Left renal pelvis (tissue), 4 donors: ENCODE measurements at places on chromosomes 1 and 21.

DNA sequence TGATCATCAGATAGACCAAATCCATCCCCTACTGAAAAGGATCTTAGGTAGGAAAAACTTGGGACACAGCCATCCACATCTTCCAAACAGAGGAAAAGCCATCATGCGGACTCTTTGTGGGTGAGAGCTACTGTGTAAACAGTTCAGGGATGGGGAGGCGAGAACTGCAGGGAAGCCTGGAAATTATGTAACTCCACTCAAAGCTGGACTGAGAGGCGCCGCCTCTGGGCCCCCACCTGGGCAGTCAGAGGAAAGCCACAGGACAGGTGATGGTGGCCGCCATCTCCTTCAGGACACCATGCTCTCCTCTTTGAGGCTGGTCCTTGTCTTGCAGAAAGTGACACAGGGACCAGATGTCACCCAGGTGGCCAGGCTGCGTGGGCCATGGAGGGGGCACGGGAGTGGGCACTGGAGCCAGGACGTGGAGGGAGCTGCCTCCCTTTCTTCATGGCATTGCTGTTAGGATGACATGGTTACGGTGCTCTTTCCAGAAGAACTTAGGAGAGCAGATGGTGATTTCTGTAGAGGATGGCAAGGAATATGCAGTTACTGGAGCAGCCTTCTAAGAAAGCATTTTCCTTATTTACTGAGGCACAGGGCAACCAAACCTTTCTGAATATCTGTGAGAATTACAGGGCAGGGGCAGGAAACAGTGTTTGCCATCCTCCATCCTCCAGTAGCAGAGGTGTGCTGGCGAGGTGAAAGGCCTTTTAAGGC, 32.0 kb upstream of the TDRD10 start:
- DNase-seq: no peak

- DNase-seq: no peak
Observed at GRCh38 chr1:180988253-180988752, 34.4 kb downstream of the STX6 start.

DNA sequence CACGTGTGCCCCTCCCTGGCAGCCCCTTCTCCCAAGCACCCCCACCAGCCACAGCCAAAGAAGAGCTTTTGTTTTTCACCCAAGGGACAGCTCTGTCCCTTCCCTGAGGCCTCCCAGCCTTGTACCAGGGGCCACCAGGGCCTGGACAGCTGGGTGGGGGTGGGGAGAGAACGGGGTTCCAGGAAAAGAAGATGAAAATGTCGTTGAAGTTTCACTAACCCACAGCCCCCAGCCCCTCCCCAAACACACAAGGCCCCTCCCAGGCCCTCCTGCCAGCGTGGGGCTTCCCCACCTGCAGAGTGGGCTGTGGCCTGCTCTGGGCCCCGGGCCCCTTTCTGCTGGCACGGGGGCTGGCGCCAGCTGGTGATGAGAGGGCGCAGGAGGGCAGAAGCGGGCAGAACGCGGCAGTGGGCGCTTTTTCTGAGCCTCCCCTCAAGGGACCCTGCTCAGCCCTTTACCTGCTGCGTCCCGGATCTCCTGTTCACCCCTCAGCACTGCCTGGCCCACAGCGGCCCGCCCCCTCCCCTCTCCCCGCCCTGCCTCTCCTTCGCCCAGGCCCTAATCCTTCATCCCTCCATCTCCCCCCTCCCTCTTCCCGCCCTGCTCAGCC, 5.5 kb upstream of the ANKRD65 start:
- DNase-seq: no peak

DNA sequence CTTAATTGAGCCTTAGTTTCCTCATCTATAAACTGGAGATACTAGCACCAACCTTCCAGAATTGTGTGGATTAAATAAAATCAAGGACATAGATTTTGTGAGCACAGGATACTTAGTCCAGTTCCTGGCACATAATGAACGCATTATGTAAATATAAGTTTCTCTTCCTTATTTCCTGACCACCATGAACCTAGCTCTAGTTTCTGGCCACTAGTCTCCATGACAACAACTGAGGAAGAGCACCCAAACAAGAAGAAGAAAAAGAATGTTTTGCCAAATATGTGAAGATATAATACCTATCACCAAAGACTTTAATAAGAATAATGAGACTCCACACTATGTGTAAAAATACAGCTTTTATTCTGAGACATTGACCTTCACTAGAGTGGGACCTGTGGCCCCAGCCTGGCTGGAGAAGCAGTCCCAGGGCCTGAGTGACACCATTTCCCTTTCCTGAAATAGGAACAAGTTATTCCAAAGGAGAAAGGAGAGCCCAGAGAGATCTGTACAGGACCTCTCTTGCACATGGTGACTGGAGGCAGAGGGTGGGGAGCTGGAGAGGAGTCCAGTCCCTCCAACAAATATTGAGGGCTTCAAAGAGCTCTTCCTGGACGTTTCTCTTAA, 940 bp upstream of the USF1 start:
- DNase-seq: no peak

- DNase-seq: no peak
Observed at GRCh38 chr1:21292503-21292983, 2.3 kb upstream of the ECE1 start.

DNA sequence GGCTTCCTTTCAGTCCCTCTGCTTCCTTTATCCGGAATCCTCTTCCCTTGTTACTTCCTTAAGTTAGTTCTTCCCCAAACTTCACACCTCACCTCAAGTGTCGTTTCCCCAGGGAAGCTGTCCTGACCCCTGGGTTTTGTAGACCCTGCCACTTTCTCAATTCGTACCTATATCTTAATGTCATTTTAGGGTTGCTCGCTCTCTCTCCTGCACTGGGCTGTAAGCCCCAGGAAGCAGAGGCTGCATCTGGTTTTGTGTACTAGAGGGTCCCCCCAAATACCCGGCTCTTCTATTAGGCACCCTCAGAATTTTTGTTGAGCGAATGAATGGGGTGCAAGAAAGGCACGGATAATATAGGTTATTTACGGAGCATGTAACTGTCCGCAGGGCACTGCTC, 603 bp upstream of the OPRD1 start:
- no peak for DNase-seq

DNA sequence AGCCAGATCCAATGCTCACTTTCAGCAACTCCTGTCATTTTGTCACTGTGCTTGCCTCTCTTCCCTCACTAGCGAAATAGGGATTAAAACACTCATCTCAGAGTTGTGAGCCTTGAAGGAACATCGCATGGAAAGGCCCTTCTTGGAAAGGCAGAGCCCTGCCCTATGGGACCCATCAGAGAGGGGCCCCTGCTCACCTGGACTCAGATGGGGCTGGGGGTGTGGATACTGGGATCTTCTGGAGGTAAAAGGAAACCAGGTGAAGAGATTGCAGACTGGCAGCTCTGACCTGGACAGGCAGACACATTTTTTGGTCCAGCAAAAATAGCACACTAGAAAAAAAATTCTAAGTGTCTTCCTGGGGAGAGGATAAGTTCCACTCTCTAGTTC, 54.2 kb upstream of the EPS8L3 start:
- DNase-seq: no peak

DNA sequence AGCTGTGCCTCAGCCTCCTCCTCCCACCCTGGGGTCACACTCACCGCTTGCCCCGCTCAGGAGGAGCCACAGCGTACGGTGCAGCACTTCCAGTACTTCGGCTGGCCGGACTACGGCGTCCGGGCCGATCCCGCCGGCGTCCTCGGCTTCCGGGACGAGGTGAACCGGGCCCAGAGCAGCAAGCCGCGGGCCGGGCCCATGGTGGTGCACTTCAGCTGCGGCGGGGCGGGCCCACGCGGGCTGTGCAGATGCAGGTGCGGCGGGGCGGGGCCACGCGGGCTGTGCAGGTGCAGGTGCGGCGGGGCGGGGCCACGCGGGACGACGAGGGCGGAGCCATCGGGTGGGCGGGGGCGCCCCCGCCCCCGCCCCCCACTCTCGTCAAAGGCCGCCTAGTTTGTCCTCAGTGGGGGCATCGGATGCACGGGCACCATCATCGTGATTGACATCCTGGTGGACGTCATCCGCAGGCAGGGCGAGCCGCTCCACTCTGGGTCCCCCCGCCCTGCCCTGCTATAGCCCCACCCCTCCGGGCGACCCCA, 5.5 kb downstream of the RNF223 start:
- no peak for DNase-seq
